Fibroblast of skin of left biceps (primary cell): ENCODE measurements at places on chromosomes 13 and 19.

DNA sequence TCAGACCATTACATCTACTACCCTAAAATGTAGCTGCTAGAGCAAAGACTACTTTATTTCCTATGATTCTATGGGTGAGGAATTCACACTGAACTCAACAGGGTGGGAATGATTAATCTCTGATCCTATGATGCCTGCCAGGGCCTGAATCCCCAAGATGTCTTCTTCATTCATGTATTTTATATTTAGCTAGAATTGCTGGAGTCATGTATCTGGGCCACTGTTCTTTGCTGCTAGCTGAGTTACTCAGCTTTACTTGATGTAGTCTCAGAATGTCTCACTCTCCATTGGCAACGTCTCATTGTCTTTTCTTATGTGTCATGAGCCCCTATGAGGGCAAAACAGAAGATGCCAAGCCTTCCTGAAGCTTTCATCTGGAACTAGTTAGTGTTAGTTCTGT, 21.1 kb downstream of the ZNF582 start:
- no peak for DNase-seq

GRCh38 chr19:56109226-56109625, 11.9 kb downstream of the ZNF787 start:
- DNase-seq: no peak

DNA sequence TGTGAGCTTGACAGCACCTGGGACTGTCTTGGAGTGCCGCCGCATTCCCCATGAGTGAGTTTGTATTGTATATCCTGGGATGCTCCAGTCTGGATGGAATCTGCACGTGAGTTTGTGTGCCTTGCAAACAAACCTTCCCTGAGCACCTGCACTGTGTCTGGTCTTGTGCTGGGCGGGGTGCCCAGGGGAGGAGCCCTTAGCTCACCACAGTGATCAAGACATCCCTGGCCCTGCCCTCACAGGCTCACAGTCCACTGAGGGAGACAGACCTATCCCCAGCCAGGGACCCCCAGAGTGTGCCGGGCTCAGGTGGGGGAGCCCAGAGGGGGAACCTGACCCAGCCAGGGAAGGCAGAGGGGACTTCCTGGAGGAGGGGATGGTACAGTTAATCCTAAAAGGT, 1.7 kb upstream of the BCAM start:
- no peak for DNase-seq

- no peak for DNase-seq
Observed at GRCh38 chr13:79937771-79938216, 403.1 kb downstream of the SPRY2 start.

DNA sequence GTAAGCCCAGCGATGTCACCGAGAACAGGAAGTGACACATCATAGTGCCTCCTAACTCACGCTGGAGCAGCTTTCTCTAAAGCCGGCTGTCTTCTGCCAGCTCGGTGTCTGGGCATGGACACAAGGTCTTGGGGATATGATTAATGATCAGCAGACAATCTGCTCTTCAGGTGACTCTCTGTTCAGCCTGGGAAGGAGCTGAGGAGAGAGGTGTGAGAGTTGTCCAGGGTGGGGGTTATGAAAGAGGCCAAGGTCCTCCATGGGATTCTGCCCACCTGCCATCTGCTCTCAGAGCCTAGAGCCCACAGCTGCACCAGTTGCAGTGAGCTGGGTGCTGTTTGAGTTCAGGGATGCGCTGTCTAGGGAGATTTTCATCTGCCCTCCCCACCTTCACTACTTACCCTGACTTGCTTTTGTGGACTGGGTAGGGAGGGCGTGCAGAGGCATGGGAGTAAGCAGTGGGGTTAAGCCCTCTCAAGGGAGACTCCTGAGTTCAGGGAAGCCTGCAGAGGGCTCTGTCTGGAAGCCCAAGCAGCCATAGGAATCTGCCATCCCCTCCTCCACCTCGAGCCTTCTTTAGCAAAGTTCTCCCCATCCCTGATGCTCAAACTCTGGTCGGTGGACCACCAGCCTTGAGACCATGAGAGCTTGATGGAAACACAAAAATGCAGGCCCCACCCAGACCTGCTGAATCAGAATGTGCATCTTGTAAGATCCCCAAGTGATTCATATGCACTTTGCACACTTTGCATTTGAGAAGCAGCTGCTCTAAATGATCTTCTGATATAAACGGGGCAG, 539.7 kb downstream of the RFC3 start:
- no peak for DNase-seq

DNA sequence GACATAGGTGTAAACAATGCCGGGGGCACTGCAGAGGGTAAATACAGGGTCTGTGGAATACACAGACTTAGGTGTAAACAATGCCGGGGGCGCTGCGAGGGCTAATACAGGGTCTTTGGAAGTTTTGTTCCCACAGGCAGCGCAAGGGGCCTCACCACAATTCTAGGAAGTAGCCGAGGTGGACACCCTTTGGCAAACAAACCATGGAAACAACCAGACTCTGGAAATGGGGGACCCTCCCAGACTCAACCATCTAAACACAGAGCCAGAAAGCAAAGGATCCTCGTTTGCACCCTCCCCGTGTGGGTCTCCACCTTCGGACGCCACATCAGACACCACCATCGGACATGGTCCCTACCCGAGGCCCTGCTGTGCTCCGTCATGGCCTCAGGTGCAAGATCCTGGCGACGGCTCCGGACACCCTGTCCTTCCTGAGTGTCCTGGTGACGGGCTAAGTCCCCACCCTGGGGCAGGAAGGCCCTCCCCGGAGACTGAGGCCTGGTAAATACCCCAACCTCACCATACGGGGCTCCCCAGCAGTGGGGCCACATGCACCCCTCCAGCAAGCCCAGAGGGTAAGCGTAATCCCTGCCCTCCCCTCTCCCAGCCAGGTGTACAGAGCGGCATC, 16.7 kb upstream of the PLPP2 start:
- no peak for DNase-seq

- DNase-seq: no peak
Observed at GRCh38 chr19:56822755-56823154, 17.8 kb downstream of the PEG3 start.

- DNase-seq: no peak
Observed at GRCh38 chr19:51565583-51565982, 5.5 kb upstream of the ZNF175 start.
